Ascending aorta (tissue), 2 donors: ENCODE measurements at places on chromosomes 7 and 10.

DNA sequence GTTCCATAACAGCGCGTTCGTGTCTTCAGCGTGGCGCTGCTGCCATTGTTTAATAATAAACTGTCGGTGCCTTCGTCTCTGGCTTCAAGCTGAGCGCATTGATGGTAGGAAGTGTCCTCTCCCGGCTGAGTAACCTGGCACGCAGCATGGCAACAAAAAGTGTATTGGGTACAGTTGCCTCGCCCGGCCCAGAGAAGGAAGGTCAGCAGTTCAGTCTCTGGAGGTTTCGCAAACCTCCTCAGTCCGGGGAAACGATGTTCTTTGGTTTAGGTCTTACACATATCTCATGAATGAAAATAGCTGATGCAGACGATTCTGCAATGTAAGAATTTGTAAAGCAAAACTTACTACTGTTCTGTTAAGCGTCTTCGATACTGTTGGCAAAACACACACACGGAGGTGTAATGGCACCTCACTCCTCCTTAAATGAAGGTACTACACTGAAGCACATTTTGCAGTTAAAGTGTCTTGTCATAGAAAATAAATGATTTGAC, 739 bp upstream of the CCDC186 start:
- DNase-seq, result peak; percentile 84
- H3K4me3 ChIP-seq, result peak overlapping the region; percentile 96
- no peaks in the 10 kb centered on the region for H3K27me3 ChIP-seq
- peak overlapping the region; percentile 93 for H3K27ac ChIP-seq
- H3K36me3 ChIP-seq, result no peaks in the 10 kb centered on the region

GRCh38 chr10:123934846-123935245, 43.2 kb upstream of the CPXM2 start:
- no peak overlapping the region for H3K27ac ChIP-seq
- no peak for DNase-seq
- no peak overlapping the region for H3K4me3 ChIP-seq

- H3K4me1 ChIP-seq, result no peaks in the 10 kb centered on the region
- DNase-seq, result no peak
- H3K4me3 ChIP-seq, result no peak overlapping the region
- H3K27ac ChIP-seq, result no peak overlapping the region
- peaks cover 10% of the 10 kb centered on the region for H3K27me3 ChIP-seq
These were observed 13.6 kb downstream of the CNPY1 start for GRCh38 chr7:155532792-155533119.

- DNase-seq, result no peak
- H3K4me1 ChIP-seq, result no peaks in the 10 kb centered on the region
- no peaks in the 10 kb centered on the region for H3K27me3 ChIP-seq
- no peak overlapping the region for H3K4me3 ChIP-seq
- H3K27ac ChIP-seq, result no peak overlapping the region
- no peaks in the 10 kb centered on the region for H3K36me3 ChIP-seq
These were observed 6.2 kb upstream of the ZAN start for GRCh38 chr7:100726996-100727761.

DNA sequence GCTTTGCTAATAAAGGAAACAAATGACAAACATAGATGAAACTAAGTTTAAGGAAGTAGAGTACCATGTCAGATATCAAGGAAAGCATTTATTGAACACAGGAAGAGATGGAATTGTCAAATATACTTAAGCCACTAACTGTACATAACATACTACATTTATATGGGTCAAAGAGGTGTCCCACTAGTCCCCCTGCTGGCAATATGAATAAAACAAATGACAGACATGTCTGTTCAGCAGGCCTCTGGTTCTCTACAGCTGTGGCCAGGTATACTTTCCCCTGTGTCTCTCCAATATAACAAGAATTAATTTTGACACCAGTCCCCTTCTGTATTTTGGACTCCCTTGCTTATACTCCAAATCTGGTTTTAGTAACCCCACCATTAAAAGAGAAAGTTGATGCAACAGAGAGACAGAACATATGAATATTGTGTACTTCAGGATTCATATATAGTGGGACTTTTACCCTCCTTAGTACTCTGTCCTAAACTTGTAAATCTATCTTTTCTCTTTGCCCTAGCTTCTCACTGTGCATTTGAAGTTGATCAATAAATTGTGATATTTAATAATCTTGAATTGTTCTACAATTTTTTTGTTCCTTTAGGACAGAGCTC, 42.9 kb downstream of the CD36 start:
- no peaks in the 10 kb centered on the region for H3K4me1 ChIP-seq
- no peak overlapping the region for H3K27ac ChIP-seq
- H3K36me3 ChIP-seq, result no peaks in the 10 kb centered on the region

GRCh38 chr7:51144178-51144577, 172.4 kb downstream of the COBL start:
- no peaks in the 10 kb centered on the region for H3K36me3 ChIP-seq
- no peak overlapping the region for H3K27ac ChIP-seq
- no peaks in the 10 kb centered on the region for H3K4me1 ChIP-seq
- H3K4me3 ChIP-seq, result no peak overlapping the region
- no peaks in the 10 kb centered on the region for H3K27me3 ChIP-seq

- peaks cover 3% of the 10 kb centered on the region for H3K4me1 ChIP-seq
- peak overlapping the region; percentile 33 for H3K4me3 ChIP-seq
- no peaks in the 10 kb centered on the region for H3K36me3 ChIP-seq
- no peak overlapping the region for H3K27ac ChIP-seq
- peaks cover 20% of the 10 kb centered on the region for H3K27me3 ChIP-seq
- DNase-seq, result no peak
These were observed 502 bp downstream of the SLC18A3 start for GRCh38 chr10:49610458-49611165.

- H3K4me1 ChIP-seq, result no peaks in the 10 kb centered on the region
- H3K4me3 ChIP-seq, result no peak overlapping the region
- H3K36me3 ChIP-seq, result no peaks in the 10 kb centered on the region
- no peak for DNase-seq
- no peaks in the 10 kb centered on the region for H3K27me3 ChIP-seq
These were observed 45.0 kb upstream of the STK17A start for GRCh38 chr7:43537765-43538403.

DNA sequence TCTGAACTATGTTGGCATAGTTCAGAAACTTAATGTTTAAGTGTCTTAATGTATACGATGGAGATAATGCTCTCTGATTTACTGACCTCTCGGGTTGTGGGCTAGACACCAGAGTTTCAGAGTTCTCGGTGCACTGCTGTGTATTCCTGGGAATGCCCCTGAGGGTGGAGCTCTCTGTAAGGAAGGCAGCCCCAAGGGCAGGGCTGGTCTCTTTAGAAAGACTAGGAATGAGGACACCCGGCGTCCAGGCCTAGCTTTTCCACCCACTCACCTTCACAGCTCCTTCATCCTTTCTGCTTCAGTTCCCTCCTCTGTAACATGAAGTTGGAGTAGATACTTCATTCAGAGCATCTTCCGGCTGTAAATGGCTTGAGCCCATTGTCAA, 536.6 kb upstream of the GALNT17 start:
- no peaks in the 10 kb centered on the region for H3K27me3 ChIP-seq
- no peaks in the 10 kb centered on the region for H3K4me1 ChIP-seq
- H3K36me3 ChIP-seq, result no peaks in the 10 kb centered on the region
- DNase-seq, result no peak
- H3K27ac ChIP-seq, result no peak overlapping the region

DNA sequence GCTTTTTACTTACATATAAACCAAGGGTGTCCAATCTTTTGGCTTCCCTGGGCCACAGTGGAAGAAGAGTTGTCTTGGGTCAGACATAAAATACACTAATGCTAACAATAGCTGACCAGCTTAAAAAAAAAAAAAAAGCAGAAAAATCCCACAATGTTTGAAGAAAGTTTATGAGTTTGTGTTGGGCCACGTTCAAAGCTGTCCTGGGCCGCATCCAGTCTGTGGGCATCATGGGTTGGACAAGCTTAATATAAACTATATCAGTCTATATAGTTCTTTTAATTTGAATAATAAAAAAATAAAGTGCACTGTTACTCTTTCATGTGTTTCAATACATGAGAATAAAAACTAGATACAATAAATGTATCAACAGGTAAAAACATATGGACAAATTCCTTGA, 179.9 kb downstream of the DNAJC1 start:
- H3K27ac ChIP-seq, result no peak overlapping the region
- H3K4me1 ChIP-seq, result no peaks in the 10 kb centered on the region
- H3K27me3 ChIP-seq, result no peaks in the 10 kb centered on the region
- no peak for DNase-seq
- no peak overlapping the region for H3K4me3 ChIP-seq

DNA sequence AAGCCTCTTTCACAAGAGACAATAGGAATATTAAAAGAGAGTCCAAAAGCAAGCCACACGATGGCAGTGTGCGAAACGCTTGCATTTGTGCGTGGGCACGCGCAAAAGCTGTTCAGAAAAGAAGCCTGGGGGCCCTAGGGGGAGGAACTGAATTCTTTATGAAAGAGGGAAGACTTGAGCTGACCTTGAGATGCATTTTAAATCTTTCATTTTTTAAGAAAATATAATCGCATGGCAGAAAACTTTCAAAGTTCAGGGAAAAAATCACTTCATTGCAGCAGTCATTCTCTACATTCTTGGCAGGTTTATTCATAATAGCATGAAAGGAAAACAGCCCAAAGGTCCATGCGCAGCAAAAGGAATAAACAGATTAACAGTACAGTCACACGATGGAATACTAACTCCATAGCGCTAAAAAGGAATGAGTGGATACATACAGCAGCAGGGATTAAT, 206.5 kb upstream of the PRKCQ start:
- H3K4me1 ChIP-seq, result no peaks in the 10 kb centered on the region
- H3K36me3 ChIP-seq, result no peaks in the 10 kb centered on the region
- no peak overlapping the region for H3K27ac ChIP-seq
- no peaks in the 10 kb centered on the region for H3K27me3 ChIP-seq
- no peak for DNase-seq
- H3K4me3 ChIP-seq, result no peak overlapping the region

GRCh38 chr10:43846187-43846680, 197.6 kb upstream of the ZNF32 start:
- H3K4me1 ChIP-seq, result peaks cover 3% of the 10 kb centered on the region
- DNase-seq, result peak; percentile 80
- peak overlapping the region; percentile 60 for H3K27ac ChIP-seq
- H3K27me3 ChIP-seq, result no peaks in the 10 kb centered on the region

- no peaks in the 10 kb centered on the region for H3K27me3 ChIP-seq
- no peaks in the 10 kb centered on the region for H3K36me3 ChIP-seq
- no peak overlapping the region for H3K4me3 ChIP-seq
- DNase-seq, result no peak
- no peaks in the 10 kb centered on the region for H3K4me1 ChIP-seq
These were observed 30.2 kb downstream of the MET start for GRCh38 chr7:116702046-116702785.

DNA sequence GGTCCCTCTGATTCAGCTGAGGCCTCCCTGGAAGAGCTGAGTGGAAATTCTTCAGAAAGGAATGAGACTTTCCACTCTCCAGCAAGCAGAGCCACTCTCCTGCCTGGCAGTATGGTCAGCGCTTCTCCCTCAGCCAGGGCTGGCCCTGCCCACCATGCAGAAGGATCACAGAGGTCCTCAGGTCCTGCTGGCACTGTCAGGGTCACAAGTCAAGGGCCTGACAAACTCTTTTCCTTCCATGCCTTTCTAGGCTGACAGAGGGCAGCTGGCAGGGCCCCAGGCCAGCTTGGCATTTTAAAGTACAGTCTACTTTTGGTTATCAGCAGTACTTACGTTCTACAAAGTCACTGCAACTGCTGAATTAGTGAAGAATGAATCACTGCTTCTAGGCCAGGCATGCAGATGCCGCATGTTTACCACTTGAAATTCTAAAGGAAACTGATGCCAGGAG, 119.3 kb upstream of the FRMD4A start:
- H3K4me1 ChIP-seq, result no peaks in the 10 kb centered on the region
- H3K36me3 ChIP-seq, result no peaks in the 10 kb centered on the region
- no peak overlapping the region for H3K4me3 ChIP-seq
- no peak for DNase-seq
- H3K27me3 ChIP-seq, result no peaks in the 10 kb centered on the region

DNA sequence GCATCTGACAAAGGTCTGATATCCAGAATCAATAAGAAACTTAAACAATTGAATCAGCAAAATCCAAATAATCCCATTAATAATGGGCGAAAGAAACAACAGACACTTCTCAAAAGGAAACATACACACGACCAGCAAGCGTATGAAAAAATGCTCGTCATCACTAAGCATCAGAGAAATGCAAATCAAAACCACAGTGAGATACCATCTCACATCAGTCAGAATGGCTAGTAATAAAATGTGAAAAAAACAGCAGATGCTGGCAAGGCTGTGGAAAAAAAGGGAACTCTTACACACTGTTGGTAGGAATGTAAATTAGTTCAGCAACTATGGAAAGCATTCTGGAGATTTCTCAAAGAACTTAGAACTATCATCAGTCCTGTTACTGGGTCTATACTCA, 496.7 kb downstream of the SH2D4B start:
- H3K27ac ChIP-seq, result no peak overlapping the region
- H3K27me3 ChIP-seq, result no peaks in the 10 kb centered on the region
- no peak overlapping the region for H3K4me3 ChIP-seq
- no peak for DNase-seq
- no peaks in the 10 kb centered on the region for H3K4me1 ChIP-seq

DNA sequence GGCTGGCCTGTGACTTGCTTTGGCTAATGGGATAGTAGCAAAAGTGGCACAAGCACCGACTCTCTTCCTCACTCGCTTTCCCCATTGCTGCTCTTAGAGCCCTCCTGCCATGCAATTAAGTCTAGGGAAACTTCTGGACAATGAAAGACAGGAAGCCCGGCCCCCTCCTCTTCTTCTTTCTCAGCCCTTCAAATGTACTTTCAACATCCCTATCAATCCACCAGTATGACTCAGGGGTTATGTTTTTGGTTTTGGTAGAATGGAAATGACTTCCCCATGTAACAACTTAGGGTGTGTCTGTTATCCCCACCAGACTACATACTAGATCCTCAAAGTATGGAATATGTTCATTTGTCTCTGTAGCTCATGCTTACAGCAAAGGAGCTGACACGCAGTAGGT, 139.0 kb upstream of the GDF10 start:
- H3K4me1 ChIP-seq, result peaks cover 7% of the 10 kb centered on the region
- no peak overlapping the region for H3K27ac ChIP-seq
- H3K27me3 ChIP-seq, result no peaks in the 10 kb centered on the region

- H3K36me3 ChIP-seq, result no peaks in the 10 kb centered on the region
- no peak overlapping the region for H3K4me3 ChIP-seq
- DNase-seq, result peak; percentile 53
These were observed 1.7 kb upstream of the CDH23 start for GRCh38 chr10:71394926-71395562.
